ENCODE measurements at places on chromosomes 6 and 20.

DNA sequence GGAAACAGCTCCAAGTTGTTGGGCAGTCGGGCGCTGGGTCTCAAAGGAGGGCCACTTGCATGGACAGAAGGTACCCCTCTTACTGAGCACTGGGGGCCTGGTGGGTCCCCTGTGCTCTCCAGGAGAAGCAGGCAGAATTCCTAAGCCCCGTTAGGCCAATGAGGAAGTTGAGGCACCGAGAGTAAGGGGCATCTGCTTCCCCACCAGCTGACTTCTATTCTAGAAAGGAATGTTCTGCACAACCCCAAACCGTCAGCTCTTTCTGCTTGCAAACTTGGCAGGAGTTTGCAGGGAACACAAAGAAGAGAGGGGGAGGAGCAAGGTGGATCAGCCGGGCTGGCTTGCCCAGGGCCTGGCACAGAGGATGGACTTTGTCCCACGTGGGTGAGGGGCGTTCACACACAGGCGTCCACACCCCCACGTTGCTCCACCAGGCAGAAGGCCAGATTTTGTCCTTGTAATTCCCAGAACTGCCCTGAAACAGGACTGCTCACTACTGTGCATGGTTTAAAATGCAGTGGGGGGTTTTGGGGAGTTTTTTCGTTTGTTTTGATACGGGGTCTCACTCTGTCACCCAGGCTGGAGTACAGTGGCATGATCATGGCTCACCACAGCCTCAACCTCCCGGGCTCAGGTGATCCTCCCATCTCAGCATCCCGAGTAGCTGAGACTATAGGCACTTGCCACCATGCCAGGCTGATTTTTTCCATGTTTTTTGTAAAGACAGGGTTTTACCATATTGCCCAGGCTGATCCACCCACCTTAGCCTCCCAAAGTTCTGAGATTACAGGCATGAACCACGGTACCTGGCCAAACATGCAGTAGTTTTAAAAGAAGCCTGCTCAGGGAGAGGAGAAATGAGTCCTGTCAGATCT lies 93.3 kb downstream of the SNX5 start:
- DNase-seq = peak; percentile 92

DNA sequence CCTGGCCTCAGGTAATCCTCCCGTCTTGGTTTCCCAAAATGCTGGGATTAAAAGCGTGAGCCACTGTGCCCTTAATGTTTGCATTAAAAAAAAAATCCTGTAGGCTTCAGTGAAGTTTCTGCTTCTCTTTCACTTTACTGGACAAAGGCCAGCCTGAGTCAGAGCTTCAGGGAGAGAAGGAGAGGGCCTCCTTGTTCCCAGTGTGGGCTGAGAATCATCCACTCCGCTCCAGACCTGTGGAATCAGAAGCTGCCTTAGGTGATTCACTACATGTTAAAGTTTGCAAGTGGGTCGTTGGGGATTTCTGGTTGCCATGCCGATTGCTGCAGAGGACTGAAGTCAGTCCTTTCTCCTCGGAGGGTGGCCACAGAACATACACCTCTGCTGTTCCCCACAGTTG lies 113.3 kb upstream of the EEF1E1 start:
- peak; percentile 14 for DNase-seq

DNA sequence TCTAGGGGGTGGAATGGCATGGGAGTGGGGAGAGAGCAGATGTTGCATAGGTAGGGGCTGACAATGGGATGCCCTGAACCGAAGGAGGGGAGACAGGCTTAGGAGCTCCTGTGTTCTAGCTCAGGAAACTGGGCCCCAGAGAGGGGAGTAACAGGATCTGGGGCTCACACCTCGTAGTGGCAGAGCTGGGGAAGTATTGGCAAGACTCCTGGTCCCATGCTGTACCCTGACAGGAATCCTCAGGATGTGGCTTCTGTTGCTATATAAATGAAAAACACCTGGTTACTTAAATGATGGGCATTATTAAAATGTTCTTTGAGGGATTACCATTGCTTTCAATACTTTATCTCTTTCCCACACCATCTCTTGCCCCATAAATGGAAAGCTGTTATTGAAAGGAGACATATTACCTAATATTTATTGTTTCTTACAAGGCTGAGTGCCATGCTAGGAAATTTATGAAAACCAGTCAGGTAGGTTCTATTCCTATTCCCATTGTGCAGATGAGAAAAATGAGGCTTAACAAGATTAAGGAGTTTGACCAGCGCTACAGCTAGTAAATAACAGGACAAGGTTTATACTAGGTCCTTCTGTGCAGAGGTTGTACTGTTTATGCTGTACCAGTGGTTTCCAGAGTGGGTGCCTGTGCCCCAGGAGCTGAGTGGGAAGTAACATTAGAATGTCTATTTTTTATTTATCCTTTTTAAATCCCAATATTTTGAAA lies 35.3 kb upstream of the TCP11 start:
- DNase-seq = no peak

DNA sequence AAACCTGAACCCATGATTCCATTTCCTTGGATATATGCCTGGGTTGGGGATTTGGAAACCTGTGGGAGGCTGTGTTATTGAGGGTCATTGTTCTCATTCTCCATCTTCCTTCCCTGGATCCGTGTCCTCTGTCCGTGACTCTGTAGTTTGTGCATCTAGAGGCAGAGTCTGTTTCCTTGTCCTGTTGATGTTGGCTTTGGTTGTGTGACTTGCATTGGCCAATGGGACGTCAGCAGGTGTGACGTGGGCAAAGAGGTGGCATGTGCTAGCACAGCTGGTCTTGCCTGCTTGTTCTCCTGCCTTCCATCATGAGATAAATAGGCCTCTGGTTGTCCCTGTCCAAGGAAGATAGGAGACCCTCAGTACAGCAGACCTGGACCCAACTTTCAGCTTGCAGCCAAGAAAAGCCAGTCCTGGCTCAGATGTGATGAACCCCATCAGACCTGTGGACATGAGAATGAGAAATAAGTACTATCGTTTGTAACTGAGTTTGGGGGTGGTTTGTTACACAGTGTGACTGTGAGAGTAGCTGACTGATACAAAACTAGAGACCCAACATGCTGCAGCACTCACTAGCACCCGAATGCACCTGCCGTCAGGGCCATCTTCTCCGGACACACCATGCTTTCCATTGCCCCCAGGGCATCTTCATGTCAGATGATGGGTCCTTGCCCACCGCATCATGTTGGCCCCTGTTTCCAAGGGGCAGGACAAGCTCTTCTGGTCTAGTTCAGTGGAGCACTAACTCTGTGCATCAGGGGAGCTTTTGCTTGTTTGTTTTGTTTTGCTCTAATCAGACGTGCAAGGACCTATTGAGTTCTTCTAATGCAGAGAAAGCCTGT lies 195.3 kb upstream of the SULF2 start:
- no peak for DNase-seq

DNA sequence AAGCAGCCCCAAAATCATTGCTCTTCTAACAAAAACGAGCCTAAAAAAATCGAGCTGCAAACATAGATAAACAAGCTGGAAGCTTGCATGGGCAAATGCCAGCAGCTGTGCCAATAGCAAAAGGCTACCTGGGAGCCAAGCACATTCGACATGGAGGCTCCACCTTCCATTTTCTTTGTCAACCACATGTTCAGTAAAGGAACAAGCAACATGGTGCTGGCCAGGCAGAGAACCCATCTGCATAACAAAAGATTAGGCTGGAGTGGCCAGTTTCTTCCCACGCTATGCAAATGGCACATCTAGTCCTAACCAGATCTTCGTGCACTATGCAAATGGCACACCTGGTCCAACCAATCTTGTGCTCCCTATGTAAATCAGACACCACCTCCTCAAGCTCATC lies 110.5 kb downstream of the KIF16B start:
- DNase-seq = no peak

- no peak for DNase-seq
These were observed 54.9 kb downstream of the PRR18 start for GRCh38 chr6:166253281-166253681.

DNA sequence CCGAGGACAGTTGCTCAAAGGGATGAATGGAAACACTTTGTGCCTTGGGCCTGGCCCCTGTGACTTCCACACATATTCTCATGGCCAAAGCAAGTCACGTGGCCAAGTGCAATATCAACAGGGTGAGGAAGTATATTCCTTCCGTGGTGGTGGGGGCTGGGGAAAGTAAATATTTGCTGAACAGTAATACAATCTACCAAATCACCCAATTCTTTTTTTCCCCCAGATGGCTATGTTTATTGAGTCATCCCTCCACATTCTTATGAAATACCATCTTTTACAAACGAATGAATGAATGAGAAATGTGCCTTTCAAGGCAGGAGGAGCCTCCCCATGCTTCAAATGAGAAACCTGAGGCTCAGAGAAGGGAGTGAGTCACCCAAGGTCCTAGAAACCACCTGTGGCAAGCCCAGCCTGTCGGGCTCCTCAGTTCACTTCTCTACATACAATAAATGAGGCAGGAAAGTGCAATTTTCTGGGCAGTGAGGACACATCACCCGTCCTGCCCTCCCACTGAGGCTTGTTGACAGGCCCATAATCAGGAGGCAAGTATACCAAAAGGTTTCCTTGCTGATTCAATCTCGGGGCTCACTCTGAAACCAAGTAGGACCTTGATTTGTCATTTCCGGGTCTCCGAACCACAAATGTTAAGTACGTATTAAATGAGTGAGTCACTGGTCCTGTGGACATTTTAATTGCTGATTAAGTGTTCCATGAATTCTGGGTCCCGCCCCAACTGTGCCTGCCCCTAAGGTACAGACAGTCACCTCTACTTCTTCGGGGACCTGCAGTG lies 25.3 kb upstream of the TOP1 start:
- DNase-seq = peak; percentile 97

- no peak for DNase-seq
These were observed 10.9 kb downstream of the PYGB start for GRCh38 chr20:25258828-25259227.

GRCh38 chr6:117547688-117548621 lies 54.4 kb downstream of the GOPC start:
- DNase-seq = peak; percentile 50

GRCh38 chr20:15139522-15139921 lies 802.1 kb upstream of the FLRT3 start:
- DNase-seq = no peak

DNA sequence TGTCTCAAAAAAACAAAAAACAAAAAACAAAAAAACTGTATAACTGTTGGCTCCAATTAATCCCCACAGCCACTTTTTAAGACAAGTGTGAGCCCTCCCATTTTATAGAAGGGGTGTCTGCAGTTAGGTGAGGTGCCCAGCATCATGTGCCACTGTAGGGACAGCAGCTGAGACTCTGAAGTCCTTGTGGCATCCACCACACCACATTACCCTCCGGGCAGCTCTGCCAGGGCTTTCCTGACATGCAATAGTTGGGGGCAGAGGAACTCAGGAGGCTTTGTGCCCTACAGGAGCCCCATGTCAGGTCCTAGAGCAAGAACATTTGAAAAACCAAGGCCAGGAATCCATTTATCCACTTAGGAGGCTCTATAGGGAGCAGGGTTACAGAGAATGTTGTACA lies 17.3 kb downstream of the PKIG start:
- DNase-seq = no peak

- DNase-seq = peak; percentile 69
These were observed 776.4 kb upstream of the NRSN1 start for GRCh38 chr6:23349521-23350147.

- DNase-seq = peak; percentile 78
These were observed 6.4 kb downstream of the CFB start for GRCh38 chr6:31952140-31952805.

- no peak for DNase-seq
These were observed 102.7 kb upstream of the CARMIL1 start for GRCh38 chr6:25176466-25176865.

GRCh38 chr6:34030831-34031624 lies 114.9 kb downstream of the GRM4 start:
- no peak for DNase-seq

DNA sequence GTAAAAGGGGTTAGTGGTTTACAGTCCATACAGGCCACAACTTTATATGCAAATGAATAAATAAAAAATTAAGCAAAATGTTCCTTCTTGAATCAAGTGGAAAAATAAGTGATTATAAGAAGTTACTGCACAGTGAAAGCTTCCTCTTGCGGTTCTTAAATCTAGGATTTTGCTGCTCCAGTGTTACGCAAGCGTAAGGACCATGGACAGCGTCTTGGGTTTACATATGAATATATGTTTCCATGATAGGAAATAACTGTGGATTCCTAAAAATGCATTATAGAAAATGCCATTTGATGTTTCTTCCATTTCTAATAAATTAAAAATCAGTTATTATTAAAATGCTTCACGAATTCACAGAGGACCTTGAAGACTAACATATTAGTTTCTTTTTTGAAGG lies 176.6 kb upstream of the POU3F2 start:
- peak; percentile 53 for DNase-seq

DNA sequence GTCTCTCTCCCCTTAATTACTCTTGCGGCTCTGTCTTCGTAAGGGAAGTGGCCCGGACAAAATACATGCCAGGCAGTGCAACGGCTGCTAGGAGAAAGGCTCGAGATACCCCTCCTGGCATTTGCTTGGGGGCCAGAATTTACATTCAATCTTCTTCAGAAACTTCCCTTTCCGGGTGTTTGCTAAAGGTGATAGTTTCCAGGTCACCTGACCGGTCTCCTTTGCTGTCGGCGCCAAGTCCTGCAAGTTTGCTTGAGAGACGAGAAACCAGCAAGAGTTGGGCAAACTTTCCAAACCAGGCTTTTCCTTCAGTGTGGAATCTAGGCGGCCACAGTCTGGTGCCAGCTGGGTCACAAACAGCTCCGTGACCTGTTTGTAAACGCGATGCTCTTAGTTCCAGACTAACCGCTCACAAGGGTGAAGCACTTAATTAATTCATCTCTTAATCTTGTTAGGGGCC lies 563 bp upstream of the SRSF3 start:
- no peak for DNase-seq

DNA sequence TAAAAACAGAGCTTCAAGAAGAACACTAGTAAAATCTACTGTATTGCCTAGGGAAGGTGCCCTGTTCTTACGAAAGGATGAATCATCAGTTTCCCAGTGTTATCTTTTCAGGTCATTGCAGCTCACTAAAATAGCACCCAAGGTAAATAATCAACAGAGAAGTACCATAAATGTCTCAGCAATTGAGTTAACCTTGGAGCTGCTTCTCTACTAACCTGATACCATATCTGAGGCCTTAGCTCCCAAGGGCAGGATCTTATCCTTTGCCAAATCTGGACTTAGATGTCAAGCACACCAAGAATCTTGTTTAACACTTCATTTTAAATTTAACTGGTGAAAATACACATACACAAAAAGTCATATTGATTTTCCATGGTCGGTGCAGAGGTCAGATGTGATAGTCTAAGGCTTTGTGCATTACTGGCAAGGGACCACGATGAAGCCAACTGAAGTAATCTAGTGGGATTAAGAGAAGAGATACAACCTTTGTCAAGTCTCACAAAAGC lies 81.5 kb downstream of the EDN1 start:
- DNase-seq = peak; percentile 24

GRCh38 chr6:127737009-127737486 lies 160.1 kb downstream of the C6orf58 start:
- peak; percentile 83 for DNase-seq

DNA sequence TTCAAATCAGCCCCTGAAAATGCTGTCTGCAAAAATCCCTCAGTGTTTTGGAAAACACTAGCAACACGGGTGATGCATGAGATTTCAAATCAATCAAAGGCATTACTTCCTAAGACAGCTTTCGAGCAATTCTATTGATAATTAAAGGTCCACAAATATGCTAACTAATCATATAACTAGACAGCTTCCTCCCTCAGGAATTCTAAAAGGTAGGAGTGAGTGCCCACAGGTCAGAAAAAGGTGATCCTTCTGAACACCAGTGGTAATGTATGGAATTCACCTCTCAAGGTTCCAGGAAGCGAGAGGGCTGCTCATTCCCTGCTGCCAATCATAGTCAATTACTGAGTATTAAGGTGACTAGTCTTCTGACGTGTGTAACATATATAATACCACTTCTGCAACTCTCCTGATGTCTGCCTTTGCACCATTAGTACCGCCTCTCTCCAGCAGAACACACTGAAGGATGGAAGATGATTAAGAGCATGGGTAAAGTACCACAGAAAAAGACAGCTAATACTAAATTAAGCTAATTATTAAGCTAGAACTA lies 16.4 kb downstream of the MAN1A1 start:
- DNase-seq = no peak

Measured in fibroblast of pulmonary artery (primary cell).